Heart left ventricle (tissue), 16 donors: ENCODE measurements at places on chromosomes 1 and 21. TPM values are rescaled to one million over a fixed set of nuclear protein-coding genes. Genes with fewer than 3 reads are reported as not detected.

The TMEM51 gene
- 5.5 TPM for total RNA-seq

The C1orf185 gene
- not detected for total RNA-seq

The CLIC6 gene
- total RNA-seq: 15.7 TPM

The PKLR gene
- not detected for total RNA-seq

The GPR157 gene
- total RNA-seq: 29.7 TPM

The OR2L3 gene
- total RNA-seq: not detected

The LIN28A gene
- not detected for total RNA-seq

The CLDN14 gene
- not detected for total RNA-seq

The RGS4 gene
- total RNA-seq: 0.81 TPM

- DNase-seq: no peak
Observed at GRCh38 chr1:193558491-193559028, 372.1 kb upstream of the B3GALT2 start.

GRCh38 chr1:16078925-16079656 is 5.6 kb upstream of the FAM131C start:
- DNase-seq: peak; percentile 83

- DNase-seq: no peak
Observed at GRCh38 chr21:41215856-41216408, 48.0 kb downstream of the BACE2 start.

DNA sequence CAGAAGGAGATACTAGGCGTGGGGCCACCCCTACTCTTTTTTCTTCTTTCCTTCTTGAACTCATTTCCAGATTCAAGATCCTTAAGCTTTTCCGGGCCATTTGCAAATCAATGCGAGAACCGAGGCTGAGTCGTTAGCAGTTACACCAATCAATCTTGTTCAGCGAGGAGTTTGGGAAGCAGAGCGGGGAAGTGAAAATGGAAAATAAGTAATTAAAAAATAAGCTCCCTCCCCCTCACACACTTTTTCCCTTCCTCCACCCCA is 1.7 kb upstream of the NEGR1 start:
- no peak for DNase-seq

DNA sequence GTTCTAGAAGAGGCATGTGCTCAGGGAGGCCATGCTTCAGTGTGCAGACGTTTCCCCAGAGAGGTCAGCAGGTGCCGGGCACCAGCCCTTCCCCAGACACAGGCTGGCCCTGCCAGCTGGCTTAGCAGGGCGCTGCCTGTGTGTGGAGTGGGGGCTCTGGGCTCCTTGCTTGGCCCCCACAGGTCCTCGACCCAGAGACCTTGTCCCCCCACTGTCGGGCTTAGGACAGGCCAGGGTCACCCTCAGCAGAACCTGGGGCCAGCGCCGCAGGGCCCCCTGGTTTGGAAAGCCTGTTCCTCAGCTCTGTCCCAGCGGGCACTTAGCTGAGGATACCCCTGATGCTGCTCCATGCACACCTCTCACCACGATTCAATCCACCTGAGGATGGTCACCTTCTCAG is 172.3 kb upstream of the ARHGEF16 start:
- DNase-seq: no peak

GRCh38 chr1:68551459-68551858 is 54.6 kb upstream of the DEPDC1 start:
- no peak for DNase-seq

- no peak for DNase-seq
Observed at GRCh38 chr1:7534061-7534825, 236.9 kb upstream of the VAMP3 start.

GRCh38 chr1:109904105-109904817 is 6.4 kb upstream of the CSF1 start:
- no peak for DNase-seq

- no peak for DNase-seq
Observed at GRCh38 chr1:2337501-2337900, 53.9 kb downstream of the MORN1 start.

DNA sequence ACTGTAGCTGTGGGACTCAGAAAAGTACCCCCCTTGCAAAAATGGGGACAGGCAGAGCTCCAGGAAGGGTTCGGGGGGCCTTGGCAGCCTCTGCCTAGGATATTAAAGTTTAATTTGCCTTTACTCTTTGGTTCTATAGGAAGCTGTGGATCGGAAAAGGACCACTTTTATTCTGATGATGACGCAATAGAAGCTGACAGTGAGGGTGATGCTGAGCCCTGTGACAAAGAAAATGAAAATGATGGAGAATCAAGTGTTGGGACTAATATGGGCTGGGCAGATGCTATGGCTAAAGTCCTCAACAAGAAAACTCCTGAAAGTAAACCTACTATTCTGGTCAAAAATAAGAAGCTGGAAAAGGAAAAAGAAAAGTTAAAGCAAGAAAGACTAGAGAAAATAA is 17.1 kb downstream of the RRP15 start:
- no peak for DNase-seq
